ENCODE measurements at places on chromosomes 1 and 21. TPM values are rescaled to one million over a fixed set of nuclear protein-coding genes. Genes with fewer than 3 reads are reported as not detected.

GRCh38 chr1:46599059-46599970 lies 4.8 kb downstream of the MKNK1 start:
- no peak overlapping the region for H3K4me3 ChIP-seq
- no peaks in the 10 kb centered on the region for H3K27me3 ChIP-seq
- H3K4me1 ChIP-seq, result no peaks in the 10 kb centered on the region
- no peak overlapping the region for H3K27ac ChIP-seq

GRCh38 chr1:26237230-26237966 lies 3.4 kb downstream of the CEP85 start:
- no peak for DNase-seq
- H3K36me3 ChIP-seq, result no peaks in the 10 kb centered on the region
- no peak overlapping the region for H3K27ac ChIP-seq
- no peaks in the 10 kb centered on the region for H3K27me3 ChIP-seq
- no peak overlapping the region for H3K4me3 ChIP-seq

- no peaks in the 10 kb centered on the region for H3K4me1 ChIP-seq
- H3K27ac ChIP-seq, result no peak overlapping the region
- H3K4me3 ChIP-seq, result no peak overlapping the region
- no peaks in the 10 kb centered on the region for H3K27me3 ChIP-seq
- DNase-seq, result no peak
- no peaks in the 10 kb centered on the region for H3K36me3 ChIP-seq
Measured at GRCh38 chr1:7250176-7250575, 464.9 kb downstream of the CAMTA1 start.

GRCh38 chr1:160171980-160172379 lies 18.4 kb upstream of the CASQ1 start:
- no peaks in the 10 kb centered on the region for H3K4me1 ChIP-seq
- H3K27ac ChIP-seq, result no peak overlapping the region
- no peak for DNase-seq
- no peak overlapping the region for H3K4me3 ChIP-seq

DMRTA2 gene
- total RNA-seq, result not detected

MYBPH gene
- total RNA-seq, result not detected
